ENCODE measurements at places on chromosomes 1 and 21.

- DNase-seq: peak; percentile 25
Observed at GRCh38 chr1:169201084-169201619, 94.7 kb downstream of the ATP1B1 start.

- DNase-seq: no peak
Observed at GRCh38 chr1:151108331-151108730, 37.8 kb downstream of the GABPB2 start.

DNA sequence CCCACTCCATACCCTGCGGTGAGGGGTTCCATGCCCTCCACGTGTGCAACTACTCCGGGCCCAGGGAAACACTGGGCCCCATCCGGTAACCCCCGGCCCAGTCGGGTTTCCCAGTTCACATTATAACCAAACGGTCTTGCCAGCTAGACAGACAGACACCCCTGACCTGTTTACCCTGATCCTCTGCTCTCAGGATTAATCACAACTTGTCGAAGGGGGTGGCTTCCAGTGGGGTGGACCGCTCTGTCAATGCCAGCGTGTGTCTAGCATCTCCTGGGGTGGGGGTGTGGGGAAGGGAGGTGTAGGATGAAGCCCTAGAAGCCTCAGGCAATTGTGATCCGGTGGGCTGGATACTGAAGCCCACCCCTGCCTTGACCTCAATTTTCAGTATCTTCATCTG is 4.6 kb upstream of the OLIG2 start:
- no peak for DNase-seq

DNA sequence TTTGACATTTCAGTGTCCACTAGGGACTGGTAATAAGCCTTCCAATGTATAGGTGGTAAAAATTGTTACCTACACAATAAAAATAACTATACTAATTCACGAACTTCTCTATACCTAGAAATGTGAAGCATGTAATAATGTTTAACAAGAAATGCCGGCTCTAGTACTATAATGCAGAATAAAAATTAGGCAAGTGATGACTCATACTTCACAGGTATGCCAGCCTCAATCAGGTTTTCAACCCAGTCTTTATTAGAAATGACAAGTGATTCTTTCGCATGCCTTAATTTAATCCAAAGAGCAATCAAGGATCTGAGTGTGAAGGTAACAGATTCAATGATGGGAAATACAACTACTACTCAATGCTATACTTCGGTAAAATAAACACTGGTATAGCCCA is 134.9 kb downstream of the RERE start:
- no peak for DNase-seq

GRCh38 chr1:92026806-92027205 is 3.0 kb upstream of the EPHX4 start:
- no peak for DNase-seq

GRCh38 chr1:172944931-172945330 is 105.8 kb downstream of the TNFSF18 start:
- no peak for DNase-seq

GRCh38 chr21:27149034-27149433 is 182.1 kb upstream of the ADAMTS5 start:
- no peak for DNase-seq

GRCh38 chr21:34526241-34526617 is 14.2 kb upstream of the KCNE1 start:
- no peak for DNase-seq

DNA sequence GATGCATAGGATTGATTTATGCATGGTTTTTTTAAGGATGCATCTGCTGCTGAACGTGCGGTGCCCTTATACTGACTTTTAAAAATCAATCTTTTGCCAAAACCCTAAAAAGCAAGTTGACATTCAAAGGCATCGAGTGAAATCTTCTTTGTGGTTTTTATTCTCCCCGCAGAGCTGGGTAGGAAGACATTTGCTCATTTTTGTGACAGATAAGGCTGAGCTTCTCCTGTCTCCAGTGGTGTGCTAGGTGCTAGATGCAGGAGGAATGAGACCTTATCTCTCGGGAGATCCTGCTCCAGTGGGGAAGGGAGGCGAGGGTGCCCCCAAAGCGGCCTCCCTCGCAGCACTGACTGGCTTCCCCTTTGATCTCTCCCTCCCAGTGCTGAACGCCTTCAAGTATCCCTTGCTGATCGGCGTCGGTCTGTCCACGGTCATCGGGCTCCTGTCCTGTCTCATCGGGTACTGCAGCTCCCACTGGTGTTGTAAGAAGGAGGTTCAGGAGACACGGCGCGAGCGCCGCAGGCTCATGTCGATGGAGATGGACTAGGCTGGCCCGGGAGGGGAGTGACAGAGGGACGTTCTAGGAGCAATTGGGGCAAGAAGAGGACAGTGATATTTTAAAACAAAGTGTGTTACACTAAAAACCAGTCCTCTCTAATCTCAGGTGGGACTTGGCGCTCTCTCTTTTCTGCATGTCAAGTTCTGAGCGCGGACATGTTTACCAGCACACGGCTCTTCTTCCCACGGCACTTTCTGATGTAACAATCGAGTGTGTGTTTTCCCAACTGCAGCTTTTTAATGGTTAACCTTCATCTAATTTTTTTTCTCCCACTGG is 14.9 kb upstream of the CD101 start:
- DNase-seq: no peak
